ENCODE measurements at places on chromosomes 11 and 22.
A peak's percentile ranks its signal among the peaks of the same experiment; 100 is the strongest.

DNA sequence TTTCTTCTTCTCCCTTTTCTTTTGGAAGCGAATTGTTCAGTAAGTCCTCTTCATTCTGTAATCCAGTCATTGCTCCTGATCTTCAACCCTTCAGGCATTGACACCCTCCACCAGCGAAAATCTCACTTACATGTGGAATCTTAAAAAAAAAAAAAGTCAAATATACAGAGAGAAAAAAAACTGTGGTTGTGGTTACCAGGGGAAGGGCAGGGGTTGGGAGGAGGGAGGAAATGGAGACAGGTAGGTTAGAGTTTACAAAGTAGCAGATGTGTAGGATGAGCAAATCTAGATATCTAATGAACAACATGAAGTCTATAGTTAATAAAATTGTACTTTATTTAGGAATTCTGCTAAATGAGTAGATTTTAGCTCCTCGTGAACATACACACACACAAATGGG, 17.7 kb upstream of the TMEM123 start:
- DNase-seq = peak; percentile 42

GRCh38 chr11:21119411-21119810, 450.0 kb downstream of the NELL1 start:
- DNase-seq = no peak

- no peak for DNase-seq
Measured at GRCh38 chr11:59669611-59670009, 773 bp upstream of the PATL1 start.

GRCh38 chr11:104462341-104462740, 298.4 kb upstream of the PDGFD start:
- no peak for DNase-seq

- DNase-seq = no peak
Measured at GRCh38 chr11:126059238-126059781, 3.4 kb downstream of the CDON start.

- DNase-seq = no peak
Measured at GRCh38 chr11:117647872-117648271, 149.1 kb downstream of the DSCAML1 start.
